Esophagus muscularis mucosa (tissue), 4 donors: ENCODE measurements at places on chromosomes 4 and X. TPM values are rescaled to one million over a fixed set of nuclear protein-coding genes. Genes with fewer than 3 reads are reported as not detected.

HHIP gene
- 0.75 TPM for total RNA-seq

AKAP14 gene
- total RNA-seq = not detected

TRO gene
- 6.2 TPM for total RNA-seq

S100P gene
- 0.99 TPM for total RNA-seq

FHDC1 gene
- total RNA-seq = 1.7 TPM

TRIM2 gene
- total RNA-seq = 36.9 TPM

NMU gene
- not detected for total RNA-seq

MAGEB10 gene
- total RNA-seq = not detected

CLDN34 gene
- total RNA-seq = not detected

- peak; percentile 93 for DNase-seq
Measured at GRCh38 chrX:70434352-70434866, 10.2 kb upstream of the DLG3 start.

DNA sequence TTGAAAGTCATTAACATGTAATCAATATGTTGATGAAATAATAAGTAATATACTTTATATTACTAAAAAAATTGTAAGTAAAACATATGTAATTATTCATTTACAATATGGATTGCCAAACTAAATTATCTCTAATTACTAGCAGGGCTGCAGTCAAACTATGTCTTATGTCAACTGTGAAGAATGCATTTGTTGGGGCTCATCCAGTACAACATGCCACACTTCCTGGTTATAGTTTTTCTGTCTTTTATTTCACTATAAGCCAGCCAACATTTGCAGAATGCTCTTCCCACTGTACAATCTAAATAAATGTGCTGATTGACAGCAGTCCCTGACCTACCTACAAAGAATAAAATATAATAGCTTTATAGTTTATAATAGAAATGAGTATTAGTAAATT lies 975.4 kb upstream of the NDST4 start:
- no peak for DNase-seq

GRCh38 chr4:120082251-120082650 lies 15.6 kb upstream of the MAD2L1 start:
- DNase-seq = no peak

- DNase-seq = no peak
Measured at GRCh38 chr4:29536745-29537144, 1183.4 kb upstream of the PCDH7 start.

DNA sequence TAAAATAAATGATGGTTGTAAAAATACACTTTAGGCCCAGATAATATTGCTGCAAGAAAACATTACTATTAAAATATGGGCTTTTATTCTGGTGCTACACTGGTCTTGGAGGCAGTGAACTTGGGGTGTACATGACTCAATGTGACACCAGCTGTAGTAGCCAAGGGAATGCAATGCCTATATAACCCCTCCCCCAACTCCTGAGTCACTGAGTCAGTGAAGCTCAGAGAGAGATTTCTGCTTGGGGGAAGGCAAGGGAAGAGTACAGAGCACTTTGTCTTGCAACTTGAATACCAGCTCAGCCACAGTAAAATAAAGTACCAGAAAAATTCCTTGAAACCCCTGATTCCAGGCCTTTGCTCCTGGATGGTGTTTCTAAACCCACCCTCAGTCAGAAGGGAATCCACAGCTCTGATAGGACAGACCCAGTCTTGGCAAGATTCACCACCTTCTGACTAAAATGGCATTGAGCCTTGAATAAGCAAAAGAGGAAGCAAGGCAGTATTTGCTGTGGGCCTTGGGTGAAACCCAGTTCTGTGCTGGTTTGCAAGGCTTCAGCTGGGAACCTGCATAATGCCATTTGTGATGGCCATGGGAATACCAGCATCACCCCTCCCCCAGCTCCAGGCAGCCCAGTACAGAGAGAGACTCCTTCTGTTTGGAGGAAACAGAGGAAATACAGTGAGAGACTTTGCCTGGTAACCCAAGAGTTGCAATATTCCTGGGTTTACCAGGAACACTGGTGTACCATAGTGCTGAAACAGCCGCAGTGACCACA lies 209.9 kb downstream of the IQCM start:
- DNase-seq = no peak

DNA sequence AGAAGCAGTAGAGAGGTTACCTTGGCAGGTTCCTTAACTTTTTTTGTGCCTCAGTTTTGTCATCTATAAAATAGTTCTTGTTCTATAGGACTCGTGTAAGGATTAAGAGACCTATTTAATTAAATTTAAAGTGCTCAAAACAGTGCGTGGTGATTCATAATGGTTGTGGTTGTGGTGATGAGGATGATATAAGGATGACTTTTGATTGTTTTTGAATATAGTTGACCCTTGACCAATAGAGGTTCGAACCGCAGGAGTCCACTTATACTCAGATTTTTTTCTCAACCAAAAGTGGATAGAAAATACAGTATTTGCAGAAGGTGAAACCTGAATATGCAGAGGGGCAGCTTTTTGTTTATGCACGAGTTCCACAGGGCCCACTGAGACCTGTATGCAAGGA lies 14.6 kb downstream of the SMAD1 start:
- DNase-seq = no peak

- no peak for DNase-seq
Measured at GRCh38 chr4:59537246-59537886, 1662.8 kb upstream of the ADGRL3 start.

- DNase-seq = no peak
Measured at GRCh38 chr4:174999407-174999806, 81.2 kb downstream of the ADAM29 start.

DNA sequence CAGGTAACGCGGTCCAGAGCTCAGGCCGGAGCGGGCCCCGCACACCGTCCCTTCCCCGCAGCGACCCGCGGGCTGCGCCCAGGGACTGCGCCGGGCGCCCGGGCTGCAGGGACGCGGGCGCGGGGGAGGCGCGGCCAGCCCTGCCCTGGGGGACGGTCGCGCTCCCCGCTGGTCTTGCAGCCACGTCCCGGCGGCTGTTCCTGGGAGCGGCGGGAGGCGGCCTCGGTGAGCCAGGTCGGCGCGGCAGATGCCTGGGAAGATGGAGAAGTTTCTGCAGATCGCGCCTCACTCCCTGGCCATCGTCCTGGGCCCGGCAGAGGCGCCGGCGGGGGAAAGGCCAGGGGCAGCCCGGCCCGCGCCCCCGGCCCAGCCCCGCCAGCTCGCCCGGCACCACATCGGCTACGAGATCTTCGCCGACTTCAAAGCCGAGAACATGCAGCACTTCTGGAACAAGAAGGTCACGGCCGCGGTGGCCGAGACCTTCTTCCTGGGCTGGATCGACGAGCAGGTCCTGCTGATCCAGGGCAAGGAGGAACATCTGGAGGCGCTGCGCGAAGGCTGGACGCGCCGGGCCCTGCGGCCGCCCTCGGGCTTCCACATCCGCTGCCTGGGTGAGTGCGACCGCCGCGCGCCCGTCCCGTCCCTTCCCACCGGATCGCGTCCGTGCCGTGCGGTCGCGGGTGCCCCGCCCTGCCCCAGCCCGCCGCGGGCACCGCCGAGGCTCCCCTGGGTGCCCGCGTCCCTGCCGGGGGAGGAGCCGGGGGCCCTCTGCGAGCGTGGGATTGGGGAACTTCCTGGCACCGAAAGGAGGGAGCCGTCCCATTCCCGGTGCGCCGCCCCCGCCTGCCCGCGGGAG lies 107.4 kb upstream of the STOX2 start:
- DNase-seq = no peak

DNA sequence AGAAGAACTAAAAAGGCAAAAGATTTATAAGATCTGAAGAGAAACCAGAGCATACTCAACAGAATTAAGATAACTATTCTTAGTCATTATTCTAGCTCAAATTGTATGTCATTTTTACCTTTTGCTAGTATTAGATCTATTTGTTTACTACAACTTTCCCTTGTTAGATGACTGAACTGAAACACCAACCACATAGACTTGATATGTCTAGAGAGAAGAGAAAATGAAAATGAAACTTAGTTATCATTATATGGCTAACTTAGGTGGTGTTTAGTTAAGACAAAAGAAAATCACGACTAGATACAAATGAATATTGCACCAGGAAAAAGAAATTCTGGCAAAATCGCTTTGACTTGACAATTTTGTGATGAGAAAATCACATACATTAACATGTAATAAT lies 690.8 kb downstream of the PCDH18 start:
- DNase-seq = no peak

DNA sequence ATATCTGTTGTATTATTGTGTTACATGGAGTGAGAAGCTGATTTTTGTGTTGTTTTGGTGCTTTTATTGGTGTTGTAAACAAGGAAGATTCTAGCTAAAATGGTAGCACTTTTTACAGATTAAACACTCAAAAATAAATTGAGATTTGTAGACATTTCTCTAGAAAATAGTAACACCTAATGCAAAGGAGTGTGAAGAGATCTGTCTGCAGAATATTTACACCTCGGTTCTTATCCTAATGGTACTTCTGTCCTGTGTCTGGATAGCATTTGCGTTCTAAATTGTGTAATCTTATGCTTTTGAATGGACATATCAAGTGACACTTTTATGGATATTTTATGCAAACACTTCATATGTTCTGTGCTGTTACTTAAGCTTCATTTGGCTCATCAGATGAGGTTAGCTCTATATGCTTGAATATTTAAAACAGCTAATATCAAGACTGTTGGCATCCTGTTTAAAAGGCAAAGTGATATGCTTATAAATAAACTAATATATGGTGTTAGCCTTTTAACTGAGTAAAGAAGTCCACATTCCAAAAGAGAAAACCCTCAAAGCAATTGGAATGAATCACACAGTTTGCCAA lies 6.0 kb downstream of the PCDH7 start:
- DNase-seq = no peak

DNA sequence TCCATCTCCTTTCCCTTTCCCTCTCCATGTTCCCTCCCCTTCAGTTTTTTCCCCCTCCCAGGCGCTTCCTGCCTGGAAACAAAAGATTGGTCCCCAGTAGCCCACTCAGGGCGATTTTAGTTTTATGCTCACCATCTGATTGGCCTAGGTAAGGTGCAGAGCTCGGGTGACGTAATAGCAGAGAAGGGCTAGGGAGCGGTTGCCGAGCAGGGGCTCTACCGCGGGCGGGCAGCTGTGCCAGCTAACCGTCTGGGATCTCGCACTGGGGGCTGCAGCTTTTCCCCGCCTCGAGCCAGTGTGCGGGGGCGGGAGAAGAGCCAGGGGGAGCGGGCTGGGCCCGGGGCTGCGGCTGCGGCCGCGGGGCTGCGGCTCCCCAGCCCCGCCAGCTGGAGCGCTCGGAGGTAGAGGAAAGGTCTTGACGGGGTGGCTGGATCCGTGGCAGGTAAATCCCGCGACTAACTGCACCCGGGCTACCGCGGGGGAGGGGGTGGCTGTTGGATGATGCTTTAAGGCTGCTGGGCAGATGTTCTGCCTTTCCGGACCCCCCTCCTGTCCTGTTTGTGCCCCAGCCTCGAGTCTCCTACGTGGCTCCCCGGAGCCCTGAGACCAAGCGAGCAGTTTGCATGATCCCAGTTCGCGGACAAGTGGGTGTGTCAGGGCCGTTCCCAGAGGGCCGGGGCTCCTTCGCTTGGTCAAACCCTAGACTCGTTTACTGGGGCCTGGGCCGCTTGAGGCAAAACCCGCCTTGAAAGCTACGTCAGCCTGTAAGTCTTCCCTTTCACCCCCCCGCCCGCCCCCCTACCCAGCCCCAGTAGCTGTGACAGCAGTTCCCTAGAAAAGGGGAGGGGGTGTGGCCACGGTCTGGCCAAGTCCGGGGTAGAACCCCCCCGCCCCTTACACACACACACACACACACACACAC lies at the start of gene PAK3:
TSS of gene PAK3 (plus strand) at position 218 of the 922 bp plus-strand sequence. CDS start 26,913 bp downstream, outside the sequence.
- no peak for DNase-seq

DNA sequence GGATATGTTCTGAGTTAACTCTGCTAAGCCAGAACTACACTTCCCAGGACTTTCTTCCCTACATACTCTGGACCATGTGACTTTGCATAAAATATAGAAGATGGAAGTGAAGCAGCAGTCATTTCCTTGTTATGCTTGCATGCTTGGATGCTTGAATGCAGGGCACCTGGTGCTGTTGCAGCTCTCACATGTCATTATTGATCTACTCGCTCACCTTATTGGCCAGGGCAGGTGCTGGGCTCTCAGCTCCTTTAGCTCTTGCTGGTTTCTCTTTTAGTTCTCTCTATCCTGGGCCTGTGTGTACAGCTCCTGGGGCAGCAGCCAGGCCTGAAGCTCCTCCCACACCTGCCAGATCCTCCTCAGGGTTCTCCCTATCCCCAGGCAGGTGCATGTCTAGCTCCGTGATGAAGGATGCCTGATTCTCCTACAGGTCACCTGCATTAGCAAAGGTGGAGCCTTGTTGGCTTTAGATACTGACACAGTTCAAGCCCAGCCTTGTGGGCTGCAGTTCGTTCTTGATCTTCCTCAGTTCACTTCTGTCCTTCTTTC lies 53.3 kb downstream of the MED28 start:
- no peak for DNase-seq

DNA sequence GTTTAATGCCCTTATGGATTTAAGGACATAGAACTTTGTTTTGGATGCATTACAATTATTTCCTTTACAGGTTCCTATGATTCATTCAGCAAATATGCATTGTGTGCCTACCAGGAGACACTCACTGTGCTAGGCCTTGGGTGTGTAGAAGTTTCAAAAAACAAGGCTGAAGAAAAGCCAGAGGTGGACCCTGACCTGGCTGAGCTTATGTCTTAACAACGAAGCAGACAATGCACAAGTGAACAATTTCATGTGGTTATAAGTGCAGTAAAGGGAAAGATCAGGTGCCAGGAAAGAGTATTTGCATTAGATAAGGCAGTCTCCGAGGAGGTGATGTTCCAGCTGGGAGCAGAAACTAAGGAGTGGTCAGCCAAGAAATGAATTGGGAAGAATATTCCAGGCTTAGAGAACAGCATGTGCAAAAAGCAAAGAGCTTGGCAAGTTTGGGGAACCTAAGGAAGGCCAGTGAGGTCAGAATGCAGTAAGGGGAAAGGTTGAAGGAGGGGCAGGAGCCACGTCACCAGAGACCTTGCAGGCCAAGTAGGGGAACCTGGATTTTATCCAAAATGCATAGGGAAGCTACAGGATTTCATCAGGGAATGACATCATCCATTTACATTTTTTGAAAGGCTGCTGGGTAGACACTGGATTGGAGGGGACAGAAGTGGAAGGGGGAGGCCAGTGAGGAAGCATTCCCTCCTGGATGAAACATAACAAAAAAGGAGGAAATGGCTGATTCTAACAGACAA lies 193.6 kb downstream of the SOWAHB start:
- no peak for DNase-seq

DNA sequence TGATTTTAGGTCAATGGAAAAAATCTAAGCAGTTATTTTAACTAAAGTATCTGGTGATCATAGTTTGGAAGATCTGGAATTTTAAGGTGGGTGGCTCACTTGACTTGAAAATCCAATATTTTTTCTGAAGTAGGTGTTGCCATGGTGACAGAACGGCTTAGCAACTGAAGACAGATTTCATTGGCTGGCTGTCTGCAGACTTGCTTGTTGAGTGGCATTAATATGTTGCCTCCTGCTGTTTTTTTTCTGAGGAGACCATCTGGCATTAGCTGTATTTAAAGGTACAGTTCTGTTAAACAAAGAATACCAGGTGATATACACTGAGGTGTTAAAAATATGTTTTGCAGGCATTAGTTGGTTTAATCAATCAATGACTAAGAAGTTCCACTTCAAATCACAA lies 19.8 kb downstream of the CPE start:
- DNase-seq = no peak

DNA sequence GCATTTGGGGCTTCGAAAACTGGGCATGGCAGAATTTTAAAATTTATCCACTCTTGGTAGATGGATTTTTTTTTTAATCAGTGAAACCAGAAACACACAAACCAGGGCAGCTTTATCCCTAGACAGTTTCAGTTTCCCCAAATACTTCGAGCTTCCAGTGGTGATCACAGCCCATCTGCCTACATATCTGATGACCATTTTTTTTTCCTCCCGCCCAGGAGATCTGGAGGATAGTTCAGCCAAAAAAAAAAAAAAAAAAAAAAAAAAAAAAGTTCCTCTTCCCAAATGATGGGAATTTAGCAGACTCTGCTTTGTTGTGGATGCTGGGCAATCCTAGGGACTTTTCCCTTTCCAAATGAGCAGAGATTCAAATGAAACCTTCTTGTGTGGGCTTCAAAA lies 1.0 kb upstream of the TBC1D9 start:
- no peak for DNase-seq
